ENCODE measurements at places on chromosomes 4 and X.

GRCh38 chr4:30932581-30932980 lies 212.4 kb downstream of the PCDH7 start:
- no peak for DNase-seq

- DNase-seq: no peak
Measured at GRCh38 chrX:110791071-110791470, 4.5 kb downstream of the CHRDL1 start.

DNA sequence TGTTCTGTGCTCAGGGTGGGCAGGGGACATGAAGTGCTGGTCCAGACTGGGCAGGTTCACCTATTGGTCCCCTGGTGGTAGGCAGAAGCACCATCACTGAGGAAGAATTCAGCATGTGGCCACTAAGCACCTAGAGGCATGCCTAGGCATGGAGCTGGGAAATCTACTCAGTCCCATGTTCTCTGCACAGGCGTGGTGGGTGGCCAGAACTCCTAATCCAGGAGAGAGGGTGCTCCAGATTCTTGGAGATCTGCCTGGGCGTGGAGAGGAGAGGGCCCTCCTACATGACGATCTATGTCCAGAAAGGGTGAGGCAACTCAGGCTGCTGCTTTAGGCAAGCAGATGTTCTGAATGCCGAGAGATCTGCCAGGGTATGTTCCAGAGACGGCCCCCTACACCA lies 44.6 kb upstream of the MAGEC2 start:
- no peak for DNase-seq

- no peak for DNase-seq
Measured at GRCh38 chr4:164904336-164904735, 27.4 kb downstream of the APELA start.

DNA sequence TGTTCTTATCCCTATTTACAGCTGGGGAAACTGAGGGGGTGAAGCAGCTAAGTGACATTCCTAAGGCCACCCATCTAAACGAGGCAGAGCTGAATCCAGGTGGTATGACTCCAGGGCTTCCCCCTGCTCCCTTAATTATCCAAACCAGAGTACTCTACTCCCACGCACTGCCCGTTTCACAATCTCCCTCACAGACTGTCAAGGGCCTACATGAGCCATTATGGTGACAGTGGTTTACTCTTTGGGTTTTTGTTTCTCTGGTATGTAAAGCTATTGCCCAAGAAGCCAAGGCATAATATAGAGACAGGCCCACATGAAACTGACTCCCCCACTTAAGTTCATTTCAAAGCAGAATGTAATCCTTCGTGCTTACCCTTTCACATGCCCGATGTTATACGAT lies 95.1 kb downstream of the NHS start:
- peak; percentile 60 for DNase-seq

DNA sequence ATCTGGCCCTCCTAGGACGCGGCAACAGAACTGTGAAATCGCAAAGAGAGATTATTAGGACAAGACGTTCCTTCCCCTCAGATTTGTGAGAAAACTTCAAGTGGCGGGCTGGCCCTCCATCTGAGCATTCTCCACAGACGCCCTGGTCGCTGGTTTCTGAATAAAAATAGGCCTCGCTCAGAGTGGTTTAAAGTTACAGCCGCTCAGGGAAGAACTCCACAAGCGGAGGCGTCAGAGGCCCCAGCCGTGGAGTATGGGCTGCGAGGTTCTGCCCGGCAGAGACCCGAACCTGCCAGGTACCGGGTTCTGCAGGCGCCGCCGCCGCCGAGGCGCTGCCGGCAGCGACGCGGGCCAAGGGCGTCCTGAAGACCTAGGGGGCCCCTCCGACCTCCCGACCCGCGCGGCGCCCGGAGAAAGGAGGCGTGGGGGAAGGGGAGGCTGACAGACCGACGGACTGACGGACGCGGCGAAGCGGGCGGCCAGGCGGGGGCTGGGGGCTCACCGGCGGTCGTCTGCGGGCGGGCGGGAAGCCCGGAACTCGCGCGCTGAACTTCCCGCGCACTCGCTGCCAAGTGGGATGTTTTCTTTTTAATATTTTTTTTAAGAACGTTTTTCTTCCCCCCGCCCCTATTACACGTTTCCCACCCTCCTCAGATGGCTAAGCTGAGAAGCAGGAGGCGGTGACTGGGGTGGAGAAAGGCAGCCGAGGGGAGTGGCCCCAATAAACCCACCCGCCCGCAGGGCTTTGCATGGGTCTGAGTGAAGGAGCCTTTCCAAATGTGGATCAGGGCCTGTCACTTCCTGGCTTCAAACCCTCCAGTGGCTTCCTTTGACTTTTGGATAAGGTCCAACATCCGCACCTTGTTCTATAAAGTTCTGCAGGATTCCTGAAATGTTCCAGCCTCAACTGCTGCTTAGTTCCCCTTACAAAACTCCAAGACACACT lies at the start of gene PABPC4L:
PABPC4L (minus strand) TSS at position 574 of the 946 bp plus-strand sequence. CDS start 770 bp downstream, outside the sequence.
- no peak for DNase-seq

DNA sequence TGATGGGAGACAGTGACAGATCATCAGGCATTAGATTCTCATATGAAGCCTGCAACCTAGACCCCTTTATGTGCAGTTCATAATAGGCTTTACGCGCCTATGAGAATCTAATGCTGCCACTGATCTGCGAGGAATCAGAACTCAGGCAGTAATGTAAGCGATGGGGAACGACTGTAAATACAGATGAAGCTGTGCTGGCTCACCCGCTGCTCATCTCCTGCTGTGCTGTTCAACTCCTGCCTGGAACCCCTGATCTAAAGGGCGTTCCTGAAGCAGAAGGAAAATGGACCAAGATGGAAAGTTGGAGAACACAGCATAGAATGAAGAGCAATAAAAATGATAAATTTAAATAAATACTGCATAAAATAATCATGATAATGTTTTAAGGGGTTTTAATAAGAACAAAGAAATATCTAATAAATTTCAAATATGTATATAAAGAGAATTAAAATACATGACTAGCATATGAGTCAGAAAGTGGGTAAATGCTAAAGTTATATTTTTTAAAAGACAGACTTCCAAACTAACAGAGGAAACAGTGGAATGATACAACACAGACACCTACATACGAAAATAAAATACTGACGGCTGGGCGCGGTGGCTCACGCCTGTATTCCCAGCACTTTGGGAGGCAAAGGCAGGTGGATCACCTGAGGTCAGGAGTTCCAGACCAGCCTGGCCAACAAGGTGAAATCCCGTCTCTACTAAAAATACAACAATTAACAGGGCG lies 59.2 kb downstream of the RBM47 start:
- DNase-seq: no peak

GRCh38 chr4:23754688-23755087 lies 135.2 kb downstream of the PPARGC1A start:
- DNase-seq: no peak

DNA sequence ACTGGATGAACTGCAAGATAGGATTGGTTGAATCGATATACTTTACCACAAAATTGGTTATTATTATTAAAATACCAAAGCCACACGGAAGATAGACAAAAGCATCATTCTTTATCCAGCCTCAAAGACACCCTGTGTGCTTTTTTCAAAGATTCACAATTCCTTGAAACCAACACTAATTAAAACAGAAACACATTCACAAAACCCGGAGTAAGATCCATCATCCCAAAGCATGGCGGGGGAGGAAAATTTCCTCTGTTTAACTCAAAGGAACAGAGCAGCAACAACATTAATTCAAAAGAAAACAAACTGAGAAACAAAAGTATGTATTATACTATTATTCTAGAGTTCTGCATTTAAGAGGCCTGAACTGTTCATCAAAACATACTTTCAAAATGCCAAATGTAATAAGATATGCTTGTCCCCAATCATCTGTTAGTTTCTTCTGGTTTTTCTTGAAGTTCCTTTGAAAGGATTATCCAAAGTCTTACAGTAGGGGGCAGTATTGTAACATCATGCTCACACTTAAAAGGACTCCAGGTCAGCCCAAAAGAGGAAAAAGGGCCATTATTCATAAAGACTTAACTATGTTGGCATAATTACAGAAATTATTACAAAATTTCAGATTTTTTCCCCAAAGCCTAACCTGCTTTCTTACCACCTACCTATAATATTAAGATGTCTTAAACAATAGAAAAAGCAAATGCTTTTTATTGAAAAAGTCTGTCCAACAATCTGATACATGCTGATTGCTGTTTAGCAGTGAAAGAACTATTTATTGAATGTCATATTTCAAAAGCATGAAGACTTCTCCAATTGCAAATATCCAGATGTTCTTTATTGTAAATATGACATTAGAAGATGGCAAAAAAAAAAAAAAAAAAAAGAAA lies 168.7 kb downstream of the SCFD2 start:
- peak; percentile 82 for DNase-seq

GRCh38 chr4:139633195-139633594 lies 32.4 kb upstream of the MGST2 start:
- DNase-seq: no peak

DNA sequence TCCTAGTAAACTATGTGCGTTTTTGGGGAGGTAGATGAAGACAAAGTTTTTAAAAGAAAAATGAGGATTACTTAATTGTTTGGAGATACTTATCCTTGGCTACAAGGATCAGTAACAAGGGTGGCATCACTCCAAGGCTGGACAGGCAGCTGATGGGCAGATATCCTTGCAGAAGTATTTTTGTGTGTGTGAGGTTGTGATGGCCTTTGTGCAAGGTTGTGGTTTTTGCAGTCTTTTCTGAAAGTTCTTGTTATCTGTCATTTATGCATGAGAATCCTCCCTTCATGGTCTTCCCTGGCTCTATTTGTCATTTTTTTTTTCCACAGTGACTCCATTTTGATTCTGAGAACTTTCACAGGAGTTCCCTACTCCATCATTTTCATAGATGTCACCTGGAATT lies 96.0 kb upstream of the C1GALT1C1 start:
- DNase-seq: no peak

DNA sequence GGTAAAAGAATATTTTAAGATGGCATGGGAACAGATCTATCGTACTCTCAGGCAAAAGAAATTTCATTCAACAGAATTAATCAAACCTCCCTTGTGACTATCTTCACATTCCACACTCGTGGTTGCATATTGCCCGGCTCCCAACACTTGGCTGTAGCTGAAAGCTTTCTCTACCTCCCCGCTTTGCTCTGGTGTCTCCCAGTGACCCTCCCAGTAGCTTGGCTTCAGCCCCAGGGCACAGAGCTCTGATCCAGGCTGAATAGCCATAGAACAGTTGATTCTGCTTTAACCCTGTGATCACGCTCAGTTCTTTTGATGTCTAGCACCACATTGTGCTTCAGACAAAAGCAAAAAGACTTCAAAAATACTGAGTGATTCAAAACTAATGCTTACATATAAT lies 24.6 kb downstream of the SLC7A11 start:
- DNase-seq: no peak

DNA sequence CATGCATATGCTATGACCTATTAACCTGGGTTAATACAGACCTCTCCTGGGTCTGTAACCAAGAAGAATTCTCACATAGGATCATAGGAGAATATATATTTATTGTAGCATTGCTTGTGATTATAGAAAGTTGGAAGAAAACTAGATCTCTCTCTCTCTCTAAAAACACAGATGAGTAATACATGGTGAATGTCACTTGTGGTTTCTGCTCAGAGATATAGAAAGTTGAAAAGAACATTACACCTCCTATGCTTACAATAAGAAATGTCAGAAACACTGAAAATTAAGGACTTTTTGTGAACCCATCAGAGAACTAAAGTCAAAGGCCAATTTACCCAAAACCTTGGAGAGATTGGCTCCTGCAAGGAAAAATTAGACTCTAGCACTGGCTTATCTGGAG lies 1389.5 kb downstream of the FAM133A start:
- DNase-seq: no peak

- no peak for DNase-seq
Measured at GRCh38 chr4:105288121-105288520, 141.4 kb downstream of the TET2 start.

DNA sequence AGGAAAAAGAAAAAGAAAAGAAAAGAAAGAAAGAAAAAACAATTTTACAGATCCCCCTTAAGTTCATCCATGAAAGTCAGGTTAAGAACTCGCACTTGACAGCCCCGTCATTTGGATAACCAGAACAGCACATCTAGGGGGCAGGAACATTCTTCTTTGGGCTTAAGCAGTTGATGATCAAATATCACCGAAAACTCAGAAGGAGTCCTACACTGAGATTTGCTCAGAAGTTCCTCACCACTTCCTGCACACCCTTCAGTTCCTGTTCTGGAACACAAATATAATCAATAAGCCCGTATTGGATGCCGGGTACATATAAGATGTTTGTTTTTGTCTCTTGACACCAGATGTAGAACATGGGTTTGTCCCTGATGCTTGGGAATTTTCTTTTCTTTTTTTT lies 14.7 kb downstream of the NLGN3 start:
- no peak for DNase-seq

GRCh38 chrX:109926743-109927662 lies 75.9 kb upstream of the TMEM164 start:
- DNase-seq: no peak

- DNase-seq: peak; percentile 7
Measured at GRCh38 chrX:14529290-14529989, at the start of gene GLRA2. TSS of gene GLRA2 (plus strand) at chrX:14529536. CDS start at chrX:14530058, 522 bp downstream.

DNA sequence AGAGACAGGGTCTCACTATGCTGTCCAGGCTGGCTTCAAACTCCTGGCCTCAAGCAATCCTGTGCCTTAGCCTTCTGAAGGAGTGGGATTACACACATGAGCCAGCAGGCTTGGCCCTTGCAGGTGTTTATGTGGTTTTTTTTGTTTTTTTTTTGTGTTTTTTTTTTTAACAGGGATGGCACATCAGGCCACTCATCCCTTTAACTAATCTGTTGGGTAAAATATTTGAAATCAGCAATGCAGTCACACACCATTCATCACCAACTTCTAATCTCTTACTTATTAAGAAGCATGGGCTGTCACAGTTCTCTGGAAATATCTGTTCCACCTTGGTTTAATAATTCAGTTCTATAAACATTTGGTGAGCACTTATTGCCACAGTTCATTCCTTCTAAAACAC lies 12.3 kb downstream of the CCDC160 start:
- no peak for DNase-seq

- no peak for DNase-seq
Measured at GRCh38 chrX:139094671-139095592, 383.4 kb upstream of the FGF13 start.

DNA sequence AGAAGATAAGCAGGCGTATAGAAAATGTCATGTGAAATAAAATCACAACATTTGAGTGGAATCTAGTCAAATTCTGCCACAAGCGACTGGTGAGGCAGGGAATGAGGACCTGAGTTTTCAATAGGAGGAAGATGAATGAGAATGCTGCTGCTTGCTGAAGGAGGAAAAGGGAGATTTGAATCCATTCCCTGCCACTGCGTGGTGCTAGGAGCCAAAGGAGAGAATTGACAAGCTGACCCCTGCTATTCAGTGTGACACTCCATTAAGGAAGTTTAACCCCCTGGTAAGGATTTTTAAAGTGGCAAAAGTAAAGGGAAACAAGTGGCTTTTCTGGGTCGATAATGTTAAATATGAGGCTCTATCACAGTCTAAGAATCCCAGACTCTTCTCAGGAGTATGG lies 314.0 kb downstream of the NAF1 start:
- DNase-seq: no peak

- DNase-seq: no peak
Measured at GRCh38 chr4:145295547-145295946, 115.2 kb upstream of the OTUD4 start.

DNA sequence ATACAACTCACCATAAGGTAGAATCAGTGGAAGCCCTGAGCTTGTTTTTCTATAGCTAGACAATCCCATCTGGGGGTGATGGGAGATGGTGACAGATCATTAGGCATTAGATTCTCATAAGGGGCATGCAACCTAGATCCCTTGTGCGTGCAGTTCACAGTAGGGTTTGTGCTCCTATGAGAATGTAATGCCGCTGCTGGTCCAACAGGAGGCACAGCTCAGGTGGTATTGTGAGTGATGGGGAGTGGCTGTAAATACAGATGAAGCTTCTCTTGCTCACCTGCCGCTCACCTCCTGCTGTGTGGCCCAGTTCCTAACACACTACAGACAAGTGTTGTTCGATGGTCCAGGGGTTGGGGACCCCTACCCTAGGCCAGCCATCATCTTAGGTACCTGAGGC lies 5.9 kb upstream of the GATB start:
- DNase-seq: no peak

All from suppressor macrophage (primary cell).